ENCODE measurements at places on chromosomes 7 and 10.

- DNase-seq, result no peak
These were observed 8.3 kb upstream of the PIP4K2A start for GRCh38 chr10:22722626-22723169.

DNA sequence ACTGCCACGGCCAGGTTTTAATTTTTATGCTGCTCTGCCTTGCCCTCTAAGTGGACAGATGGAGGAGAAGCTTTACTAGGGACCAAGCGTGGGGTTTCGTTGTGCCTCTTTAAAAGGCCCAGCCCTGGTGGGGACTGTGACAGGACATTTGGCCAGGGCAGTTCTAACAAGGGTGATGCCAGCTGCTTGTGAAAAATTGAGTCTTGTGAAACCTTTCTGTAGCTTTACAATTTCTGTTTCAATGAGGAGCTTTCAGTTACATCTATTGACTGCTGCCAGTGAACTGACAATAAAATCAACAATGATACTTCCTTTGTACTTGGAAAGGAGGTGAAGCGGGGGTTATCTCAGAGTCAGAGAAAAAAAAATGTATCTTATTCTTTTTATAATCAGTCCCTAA, 233.1 kb upstream of the CSTF2T start:
- no peak for DNase-seq

- DNase-seq, result no peak
These were observed 20.4 kb downstream of the PWWP2B start for GRCh38 chr10:132417257-132417910.

DNA sequence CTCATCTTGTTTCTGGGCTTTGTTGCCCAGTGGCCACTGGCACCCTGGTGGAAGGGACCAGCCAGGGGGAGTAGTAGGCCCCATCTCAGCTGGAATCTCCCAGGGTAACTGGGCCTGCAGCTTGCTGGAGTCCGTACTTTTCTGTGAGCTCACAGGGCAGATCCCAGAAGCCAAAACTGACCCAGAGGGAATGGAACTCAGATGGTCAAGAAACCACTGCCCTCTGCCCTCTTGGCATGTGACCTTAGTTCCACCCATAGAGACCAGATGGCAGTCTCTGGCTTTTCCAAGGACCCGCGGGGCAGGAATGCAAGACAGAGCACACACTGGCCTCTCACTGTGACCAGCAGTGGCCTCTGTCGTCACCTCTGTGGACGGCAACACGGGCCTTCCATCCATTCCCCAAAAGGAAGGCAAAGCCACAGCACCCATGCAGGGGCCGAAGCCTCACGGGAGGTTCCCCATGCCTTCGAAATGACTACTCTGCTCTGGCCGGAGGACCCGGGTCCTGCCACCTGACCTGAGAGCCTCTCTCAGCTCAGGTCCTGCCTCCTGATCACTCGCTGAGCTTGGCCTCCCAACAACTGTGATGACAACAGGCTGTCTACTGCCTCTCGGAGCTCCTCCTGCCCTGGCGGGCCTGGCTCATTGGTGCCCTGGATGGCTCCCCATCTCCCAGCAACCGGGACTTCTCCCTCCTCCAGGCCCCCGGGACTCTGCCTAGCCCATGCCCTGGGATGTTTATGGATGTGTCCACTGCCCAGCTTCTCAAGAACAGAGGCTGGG, 29.9 kb downstream of the MYL10 start:
- DNase-seq, result no peak

DNA sequence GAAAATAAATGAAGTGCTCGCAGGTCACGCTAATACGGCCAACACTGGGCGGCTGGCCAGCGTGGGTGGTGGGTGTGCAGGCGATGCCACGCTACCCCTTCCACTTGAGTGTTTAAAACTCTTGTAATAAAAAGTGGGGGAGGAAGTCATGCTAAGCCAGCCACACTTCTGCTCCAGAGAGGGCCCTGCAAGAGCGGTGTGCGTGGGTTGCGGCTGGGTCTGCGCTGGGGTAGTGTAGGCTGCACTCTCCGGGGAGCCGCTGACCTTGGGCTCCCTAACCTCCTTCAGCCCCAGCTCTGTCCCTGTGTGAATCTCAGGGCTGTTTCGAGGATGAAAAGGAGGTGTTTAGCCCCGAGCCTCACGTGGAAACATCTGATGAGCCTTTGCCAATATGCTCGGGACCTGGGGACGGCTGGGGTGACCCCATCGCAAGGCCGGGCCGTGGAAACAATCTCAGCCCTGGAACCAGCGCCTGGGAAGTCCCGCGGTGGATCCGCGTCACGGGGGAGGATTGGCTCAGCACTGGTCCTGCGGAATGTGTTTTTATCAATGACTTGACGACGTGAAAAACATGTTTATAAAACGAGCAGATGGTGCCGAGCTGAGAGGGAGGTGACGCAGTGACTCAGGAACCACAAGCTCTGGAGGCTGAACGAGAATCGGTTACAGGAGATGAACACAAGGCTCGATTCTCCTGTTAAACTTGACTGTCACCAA, 278.5 kb downstream of the DNAJB6 start:
- no peak for DNase-seq
